Activated CD4-positive, alpha-beta memory T cell treated with anti-CD3 and anti-CD28 coated beads for 36 hours (primary cell): ENCODE measurements at places on chromosomes 5 and 9. TPM values are rescaled to one million over a fixed set of nuclear protein-coding genes. Genes with fewer than 3 reads are reported as not detected.

DNA sequence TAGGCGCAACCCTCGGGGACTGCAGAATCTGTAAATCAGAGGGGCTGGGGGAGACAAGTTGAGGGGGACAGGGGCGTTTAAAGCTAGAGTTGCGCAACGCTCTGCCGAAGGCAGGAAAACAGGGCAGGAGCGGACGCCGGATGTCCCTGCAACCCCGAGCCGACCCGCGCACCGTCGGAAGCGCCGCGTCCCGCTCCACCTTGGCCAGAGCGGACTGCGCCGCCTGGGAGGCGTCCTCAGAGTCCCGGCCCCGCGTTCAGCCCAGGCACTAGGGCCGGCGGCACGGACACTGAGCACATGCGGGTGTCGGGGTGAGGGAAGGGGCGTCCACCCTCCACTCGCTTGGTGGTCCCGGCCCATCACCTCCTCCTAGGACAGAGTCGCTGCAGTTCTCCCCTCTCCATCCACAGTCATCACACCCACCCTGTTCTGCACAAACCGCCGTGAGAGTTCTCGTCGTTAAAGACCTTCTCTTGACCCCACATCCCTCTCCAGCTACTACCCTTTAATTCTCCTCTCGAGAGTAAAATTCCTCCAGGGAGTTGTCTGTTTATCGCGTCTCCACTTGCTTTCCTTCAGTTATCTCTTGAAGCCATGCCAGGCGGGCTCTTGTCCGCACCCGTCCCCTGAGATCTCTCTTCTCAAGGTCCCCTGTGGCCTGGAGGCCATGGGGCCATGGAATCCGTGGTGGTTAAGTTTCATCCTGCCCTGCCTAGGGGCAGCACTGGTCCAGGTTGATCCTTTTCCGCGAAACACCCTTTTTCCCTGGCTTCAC is 796 bp upstream of the PDLIM7 start:
- DNase-seq = peak; percentile 62

DNA sequence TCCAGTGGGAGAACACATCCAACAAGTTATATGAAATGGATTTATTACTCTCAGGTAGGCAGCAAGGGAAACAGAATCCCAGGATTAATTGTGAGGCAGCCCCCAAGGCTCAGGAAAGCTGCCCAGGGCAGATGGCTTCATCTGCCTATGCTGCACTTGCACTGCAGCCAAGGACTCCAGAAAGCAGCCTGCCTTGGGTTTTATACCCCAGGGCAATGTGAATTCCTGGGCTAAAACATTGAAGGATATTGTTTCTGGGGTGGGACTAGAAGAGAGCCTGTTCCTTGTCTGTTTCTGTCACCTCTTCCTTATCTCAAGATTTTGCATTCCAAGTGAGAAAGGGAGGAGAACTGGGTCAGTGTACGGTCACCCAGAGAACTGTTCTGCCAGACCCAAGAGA is 8.8 kb upstream of the CCL27 start:
- DNase-seq = no peak

GRCh38 chr9:38761339-38761738 is 41.4 kb upstream of the FAM240B start:
- no peak for DNase-seq

IL5 gene
- 4.1 TPM for total RNA-seq

PCDHGB2 gene
- total RNA-seq = 0.10 TPM
